ENCODE measurements at places on chromosomes 4 and X.

- DNase-seq: no peak
These were observed 183.7 kb upstream of the LDB2 start for GRCh38 chr4:17082186-17082585.

GRCh38 chrX:9420275-9421265, 44.3 kb upstream of the TBL1X start:
- DNase-seq: no peak

GRCh38 chr4:19575924-19576323, 675.8 kb upstream of the SLIT2 start:
- no peak for DNase-seq

- peak; percentile 44 for DNase-seq
These were observed 21.9 kb downstream of the PTTG2 start for GRCh38 chr4:37981844-37982720.

DNA sequence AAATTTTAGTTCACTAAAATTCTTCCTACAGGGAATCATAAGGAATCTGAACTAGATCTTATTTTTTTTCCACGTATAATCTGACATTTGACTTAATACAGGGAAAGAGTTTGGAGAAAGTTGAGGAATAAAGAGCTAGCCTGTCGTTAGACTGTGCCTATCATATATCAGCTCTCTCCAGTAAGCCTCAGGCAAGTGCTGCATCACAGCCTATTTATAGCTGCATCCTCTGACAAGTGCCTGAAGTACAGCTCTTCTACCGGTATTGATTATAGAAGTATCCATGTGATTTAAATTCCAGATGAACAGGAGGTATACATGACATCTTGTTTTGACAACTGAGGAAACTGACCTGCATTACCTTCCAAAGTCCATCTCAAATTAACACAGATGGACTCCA, 248.9 kb downstream of the TLL1 start:
- no peak for DNase-seq

DNA sequence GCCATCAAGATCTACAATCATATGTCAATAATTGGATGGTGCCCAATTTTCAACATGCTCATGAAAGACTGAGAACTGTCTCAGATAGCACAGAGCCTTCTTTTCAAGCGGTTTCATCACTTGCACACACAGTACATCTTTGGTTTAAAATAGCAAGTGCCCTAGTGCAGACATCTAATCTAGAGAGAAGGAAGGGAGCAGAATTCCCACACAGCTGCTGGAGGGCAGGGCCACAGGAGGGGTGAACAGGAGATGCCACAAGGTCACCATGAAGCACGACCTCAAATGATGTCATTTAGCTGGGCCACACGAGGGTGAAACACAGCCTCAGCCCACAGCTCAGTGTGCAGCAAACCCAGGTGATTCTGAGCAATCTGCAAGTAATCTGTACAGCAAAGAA, 24.3 kb downstream of the LEF1 start:
- DNase-seq: no peak

GRCh38 chr4:544386-545105, 31.5 kb downstream of the TMEM271 start:
- no peak for DNase-seq

DNA sequence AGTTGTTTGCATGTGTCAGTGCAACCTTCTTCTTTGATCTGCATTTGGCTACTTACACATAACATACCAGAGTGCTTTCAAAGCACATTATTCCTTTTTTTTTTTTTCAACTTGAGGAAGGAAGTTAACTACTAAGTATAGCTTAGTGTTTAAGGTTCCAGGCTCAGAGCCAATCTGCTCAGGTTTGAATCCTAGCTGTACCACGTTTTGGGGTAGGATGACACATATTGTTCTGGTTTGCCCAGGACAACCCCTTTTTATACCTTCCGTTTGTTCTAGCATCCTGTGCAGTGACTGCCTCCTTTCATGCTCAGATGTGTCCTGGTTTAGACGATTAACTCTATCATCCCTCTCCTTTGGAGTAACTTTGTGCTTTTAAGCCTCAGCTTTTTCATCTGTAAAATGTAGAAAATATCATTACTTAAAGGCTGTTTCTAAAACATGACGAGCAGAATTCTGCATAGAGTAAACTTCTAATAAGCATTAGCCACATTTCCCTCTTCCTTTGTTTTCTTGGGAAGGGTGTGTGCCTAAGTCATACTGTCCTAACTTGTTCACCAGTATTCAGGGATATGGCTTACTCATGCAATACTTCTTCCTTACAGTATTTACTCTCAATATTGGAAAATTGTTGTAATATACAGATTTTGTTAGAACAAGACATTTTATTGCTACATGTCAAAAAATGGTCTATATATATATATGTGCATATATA, 281.3 kb downstream of the C4orf33 start:
- DNase-seq: no peak

DNA sequence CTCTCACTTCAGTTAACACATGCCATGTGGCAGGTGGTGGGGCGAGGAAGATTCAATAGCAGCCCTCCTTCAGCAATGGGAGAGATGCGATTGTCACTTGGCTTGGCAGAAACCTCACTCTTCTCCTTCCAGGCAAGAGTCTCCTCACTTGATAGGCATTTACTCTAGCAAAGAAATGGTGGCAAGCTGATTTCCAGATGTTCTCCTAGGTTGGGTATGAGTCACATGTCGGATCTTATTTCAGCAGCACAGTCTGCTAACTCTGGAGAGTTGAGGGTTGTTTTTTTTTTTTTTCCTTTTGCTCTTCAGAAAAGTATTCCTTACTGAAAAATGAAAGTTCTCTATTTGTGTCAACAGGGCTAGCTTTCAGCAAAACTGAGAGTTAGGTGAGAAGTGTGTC, 119.5 kb upstream of the CHRDL1 start:
- DNase-seq: no peak

- no peak for DNase-seq
These were observed 4.1 kb downstream of the MTTP start for GRCh38 chr4:99578714-99579113.

- DNase-seq: no peak
These were observed 63.0 kb upstream of the AGA start for GRCh38 chr4:177505171-177505615.

DNA sequence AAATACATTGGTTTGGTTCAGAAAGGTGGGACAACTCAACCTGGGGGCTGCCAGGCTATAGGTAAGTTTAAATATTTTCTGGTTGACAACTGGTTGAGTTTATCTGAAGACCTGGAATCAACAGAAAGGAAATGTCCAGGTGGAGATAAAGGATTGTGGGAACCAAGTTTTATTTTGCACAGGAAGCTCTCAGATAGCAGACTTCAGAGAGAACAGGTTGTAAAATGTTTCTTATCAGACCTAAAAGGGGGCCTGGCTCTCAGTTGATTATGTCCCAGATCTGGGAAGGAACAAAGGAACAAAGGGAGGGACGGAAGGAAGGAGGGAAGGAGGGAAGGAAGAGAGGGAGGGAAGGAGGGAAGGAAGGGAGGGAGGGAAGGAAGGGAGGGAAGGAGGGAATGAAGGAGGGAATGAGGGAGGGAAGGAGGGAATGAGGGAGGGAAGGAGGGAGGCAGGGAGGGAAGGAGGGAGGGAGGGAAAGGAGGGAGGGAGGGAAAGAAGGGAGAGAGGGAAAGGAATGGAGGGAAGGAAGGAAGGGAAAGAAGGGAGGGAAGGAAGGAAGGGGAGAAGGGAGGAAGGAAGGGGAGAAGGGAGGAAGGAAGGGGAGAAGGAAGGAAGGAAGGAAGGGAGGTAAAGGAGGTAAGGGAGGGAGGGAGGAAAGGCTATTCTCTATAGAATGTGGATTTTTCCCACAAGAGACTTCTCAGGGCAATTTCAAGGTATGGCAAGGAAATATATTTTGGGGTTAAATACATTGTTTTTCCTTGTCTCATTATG, 186.7 kb downstream of the DHRSX start:
- no peak for DNase-seq

- peak; percentile 30 for DNase-seq
These were observed 665 bp downstream of the TIGD2 start for GRCh38 chr4:89111833-89112563.

- DNase-seq: no peak
These were observed 103.8 kb upstream of the CXCL13 start for GRCh38 chr4:77501851-77502250.
